ENCODE measurements at places on chromosomes 5 and 9.
A peak's percentile ranks its signal among the peaks of the same experiment; 100 is the strongest.

DNA sequence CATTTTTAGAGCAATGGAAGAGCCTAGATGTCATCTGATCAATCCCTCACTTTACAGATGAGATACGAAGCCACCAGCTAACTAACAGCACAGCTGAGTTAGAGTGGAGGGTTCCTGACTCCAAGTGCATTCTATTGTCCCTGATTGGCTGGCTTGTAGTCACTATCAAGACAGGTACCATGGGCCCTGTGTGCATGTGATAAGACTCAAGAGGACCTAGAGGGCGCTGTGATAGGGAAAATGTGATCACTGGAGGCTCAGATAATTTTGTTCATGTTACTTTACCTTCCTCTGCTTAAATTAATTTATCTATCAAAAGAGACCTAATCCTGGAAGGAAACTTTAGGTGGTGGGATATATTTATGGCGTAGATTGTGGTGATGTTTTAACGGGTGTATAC is 19.5 kb upstream of the SNAPC3 start:
- no peak for DNase-seq

- DNase-seq, result no peak
Measured at GRCh38 chr9:94084314-94084713, at the start of gene PTPDC1. PTPDC1 (plus strand) TSS chr9:94084464; CDS start chr9:94084531, 67 bp downstream.

DNA sequence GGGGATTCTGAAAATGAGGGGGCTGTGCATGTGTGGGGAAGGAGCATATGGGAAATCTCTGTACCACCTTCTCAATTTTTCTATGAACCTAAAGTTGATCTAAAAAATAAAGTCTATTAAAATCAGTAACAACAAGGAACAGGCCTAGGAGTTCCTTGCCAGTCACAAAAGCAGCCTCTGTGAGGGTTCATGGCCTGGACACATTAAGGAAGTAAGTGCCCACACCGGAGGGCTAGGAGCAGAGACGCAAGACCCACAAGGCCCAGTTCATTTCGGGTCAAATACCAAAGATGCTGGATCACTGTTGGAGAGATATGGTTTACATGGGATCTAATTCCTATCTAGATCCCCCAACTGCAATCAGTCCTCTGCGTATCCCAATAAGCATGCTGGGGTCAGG is 88.4 kb downstream of the SEMA4D start:
- no peak for DNase-seq

GRCh38 chr9:19188771-19189170 is 41.7 kb upstream of the DENND4C start:
- no peak for DNase-seq

DNA sequence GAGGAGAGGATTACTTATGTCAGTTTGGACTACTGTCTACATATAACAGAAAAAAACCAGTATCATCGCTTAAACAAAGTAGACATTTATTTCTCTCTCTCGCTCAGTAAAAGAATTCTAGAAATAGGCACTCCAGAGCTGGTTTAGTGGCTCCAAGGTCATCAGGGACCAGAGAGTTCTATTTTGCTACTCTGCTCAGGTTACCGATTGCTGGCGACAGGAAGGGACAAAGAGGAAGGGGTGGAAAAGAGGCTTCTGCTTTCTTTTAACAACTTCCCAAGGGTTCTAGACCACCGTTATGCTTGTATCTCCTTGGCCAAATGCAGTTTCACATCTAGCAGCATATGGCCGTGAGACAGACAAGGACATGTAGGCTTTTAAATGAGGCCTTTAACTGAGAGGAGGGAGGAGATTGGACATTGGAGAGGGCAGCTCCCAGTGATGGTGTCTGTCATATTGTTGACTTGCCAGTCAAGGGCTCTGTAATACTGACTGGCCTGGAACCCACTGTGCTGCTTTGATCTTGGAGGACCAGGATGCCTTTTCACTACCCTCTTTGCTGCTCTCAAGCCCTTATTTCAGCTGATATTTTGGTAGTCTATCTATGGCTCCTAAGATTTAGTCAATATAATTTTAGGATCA is 15.6 kb upstream of the DCP2 start:
- no peak for DNase-seq

DNA sequence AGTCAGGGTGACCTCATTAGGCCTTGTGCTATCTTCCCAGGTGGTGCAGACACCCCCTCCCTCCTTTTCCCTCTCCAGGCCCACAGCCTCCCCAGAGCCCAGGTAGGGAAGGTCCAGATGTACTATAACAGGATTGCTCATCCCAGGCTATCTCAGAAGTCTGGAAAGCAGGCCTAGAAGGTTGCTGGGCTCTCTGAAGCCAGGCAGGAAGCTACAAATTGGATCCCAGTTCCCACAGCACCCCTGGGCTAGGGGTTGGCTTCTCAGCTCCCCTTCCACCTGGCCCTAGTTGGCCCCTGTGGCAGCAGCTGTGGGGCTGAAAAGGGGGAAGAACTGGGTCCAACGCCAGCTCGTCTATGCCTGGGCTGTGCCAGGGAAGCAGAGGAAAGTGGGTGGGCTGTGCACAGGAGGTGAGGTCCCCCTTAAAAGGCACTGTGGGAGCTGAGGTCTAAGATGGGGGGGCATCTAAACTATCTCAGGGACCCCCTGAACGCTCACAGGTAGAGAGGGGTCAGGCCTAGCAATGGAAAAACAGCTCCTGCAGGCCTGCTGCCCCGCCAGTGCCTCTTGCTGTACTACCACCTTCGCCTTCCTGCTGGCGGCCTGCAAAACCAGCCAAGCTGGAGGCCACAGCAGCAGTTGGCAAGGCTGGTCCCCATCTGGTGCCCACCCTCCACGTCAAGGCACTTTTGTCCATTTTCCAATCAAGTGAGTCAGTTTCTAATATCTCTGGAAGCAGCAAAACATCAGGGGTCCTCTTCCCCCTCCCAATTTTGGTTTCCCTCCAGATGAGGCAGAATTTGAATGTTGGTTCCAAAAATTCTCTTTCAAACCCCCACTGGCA is 13.3 kb upstream of the PSMD5 start:
- DNase-seq, result no peak

- no peak for DNase-seq
Measured at GRCh38 chr5:64789457-64789856, 20.7 kb downstream of the CWC27 start.

GRCh38 chr9:137007108-137007815 is 10.9 kb upstream of the CLIC3 start:
- no peak for DNase-seq

DNA sequence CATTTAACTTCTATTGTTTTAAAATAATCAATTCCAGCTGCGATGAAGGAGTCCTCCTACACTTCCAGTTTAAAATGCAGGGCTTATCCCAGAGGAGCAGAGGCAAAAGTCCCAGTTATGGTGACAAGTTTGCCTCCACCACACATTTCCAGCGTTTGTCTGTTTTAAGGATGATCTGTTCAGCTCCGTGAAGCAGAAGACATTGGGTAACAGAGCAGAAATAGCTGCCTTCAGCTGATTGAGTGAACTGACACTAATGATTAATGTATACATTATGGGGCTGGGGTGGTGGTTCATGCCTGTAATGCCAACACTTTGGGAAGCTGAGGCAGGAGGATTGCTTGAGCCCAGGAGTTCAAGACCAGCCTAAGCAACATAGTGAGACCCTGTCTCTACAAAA is 127.6 kb downstream of the HSD17B3 start:
- DNase-seq, result no peak

GRCh38 chr9:123996731-123997421 is 14.7 kb upstream of the LHX2 start:
- no peak for DNase-seq

- DNase-seq, result no peak
Measured at GRCh38 chr5:163310997-163311396, 126.4 kb upstream of the CCNG1 start.

DNA sequence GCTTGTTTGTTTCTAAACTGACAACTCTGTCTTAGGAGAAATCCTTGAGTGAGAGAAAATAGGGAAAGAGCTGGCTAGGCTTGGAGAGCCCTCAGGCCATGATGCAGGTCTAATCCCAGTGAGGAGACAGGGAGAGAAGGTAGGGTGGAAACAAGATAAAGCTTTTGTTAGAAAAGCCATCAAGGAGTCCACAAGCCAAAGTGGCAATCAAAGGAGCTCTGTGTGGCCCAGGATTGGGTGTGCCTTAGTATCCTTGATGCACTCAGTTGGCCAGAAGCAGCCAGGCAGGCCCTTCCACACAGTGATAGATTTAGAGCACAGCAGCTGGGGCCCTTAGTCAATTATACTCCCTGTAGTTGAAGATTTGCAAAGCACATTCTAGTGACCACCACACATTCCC is 73.9 kb downstream of the ALDH7A1 start:
- no peak for DNase-seq

DNA sequence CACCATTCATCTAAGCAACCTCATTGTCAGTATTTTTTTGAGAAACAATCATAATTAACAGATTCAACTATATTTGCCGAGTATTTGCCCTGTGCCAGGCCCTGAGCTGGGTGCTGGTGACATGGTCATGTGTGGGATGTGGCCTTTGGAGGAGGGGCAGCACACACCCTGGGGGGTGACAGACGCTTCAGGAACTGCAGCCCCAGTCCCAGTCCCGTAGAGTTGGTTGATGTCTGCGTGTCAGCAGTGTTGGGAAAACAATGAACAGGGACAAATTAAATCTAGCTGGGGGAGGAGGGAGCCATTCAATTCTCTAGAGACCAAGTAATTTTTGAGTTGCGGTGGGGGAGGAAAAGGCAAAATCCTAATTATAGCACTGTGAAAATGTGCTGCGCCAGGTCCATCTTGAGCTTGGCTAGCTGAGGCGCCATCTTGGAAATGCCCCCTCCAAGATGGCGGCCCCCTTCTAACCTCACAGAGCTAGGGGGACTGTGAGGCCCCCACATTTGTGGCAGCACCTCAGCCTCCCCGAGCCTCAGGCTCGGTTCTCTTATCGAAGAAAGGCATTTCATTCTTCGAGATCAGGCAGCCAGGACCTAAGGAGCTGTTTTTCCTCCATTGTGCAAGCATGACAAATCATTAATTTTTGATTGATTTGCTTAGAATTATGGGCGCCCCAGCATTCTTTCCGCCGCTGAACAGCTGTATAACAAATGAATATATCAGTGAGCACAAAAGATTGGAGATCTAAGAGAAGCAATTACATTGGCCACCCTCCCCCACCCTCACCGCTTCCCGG is 87.8 kb downstream of the ZNF618 start:
- no peak for DNase-seq

DNA sequence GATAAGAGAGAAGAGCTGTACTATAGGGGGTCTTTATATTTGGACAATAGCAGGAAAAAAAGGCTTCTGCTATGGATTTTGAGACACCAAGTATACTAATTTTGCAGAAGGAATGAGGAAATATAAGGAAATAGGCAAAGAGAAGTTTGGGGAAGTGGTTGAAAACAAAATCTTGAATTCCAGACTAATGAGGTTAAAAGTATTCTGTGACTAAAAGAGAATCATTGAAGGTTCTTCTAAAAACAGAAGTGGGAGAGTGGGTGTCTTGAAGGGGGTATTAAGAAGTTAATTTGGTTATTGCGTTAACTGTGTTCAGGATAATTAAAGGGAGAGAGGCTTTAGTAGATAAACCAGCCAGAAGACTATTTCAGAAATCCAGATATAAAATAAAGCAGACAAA is 148.7 kb downstream of the RFK start:
- no peak for DNase-seq

GRCh38 chr9:83706676-83707517 is 861 bp downstream of the UBQLN1 start:
- peak; percentile 43 for DNase-seq

GRCh38 chr9:89854715-89855475 is 250.1 kb downstream of the GADD45G start:
- DNase-seq, result no peak

DNA sequence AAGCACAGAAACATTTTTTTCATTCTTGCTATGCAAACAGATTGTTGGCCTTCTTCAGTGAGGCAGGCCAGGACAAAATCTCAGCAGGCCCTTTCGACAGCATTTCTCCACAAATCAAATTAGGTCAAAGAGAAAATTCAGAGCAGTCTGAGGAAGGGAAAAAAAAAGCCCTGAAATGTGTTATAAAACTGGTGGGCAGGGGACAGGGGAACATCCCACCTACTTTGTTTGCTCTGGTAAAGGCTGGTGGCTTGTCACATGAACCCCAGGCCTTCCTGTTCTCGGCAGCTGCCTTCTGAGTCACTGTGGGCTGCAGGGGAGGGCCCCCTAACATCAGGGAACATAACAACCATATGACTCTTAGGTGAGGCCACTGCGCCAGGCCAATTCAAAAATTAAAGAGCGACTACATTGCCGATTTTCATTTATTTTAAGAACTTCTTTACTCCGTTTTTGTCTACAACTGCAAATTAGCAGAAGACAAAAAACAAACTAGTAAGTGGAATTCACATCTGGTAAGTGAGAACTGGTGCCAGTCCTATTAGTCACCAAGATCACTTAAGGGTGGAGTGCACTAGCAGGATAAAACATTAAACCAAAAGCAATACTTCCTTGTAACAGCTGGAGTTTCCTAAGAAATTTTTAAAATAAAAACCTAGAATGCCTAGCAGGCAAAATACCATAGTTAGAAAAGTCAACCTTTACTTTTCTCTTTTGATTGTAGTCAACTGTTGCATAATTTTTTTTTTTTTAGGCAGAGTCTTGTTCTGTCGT is 46.2 kb upstream of the DENND4C start:
- no peak for DNase-seq

DNA sequence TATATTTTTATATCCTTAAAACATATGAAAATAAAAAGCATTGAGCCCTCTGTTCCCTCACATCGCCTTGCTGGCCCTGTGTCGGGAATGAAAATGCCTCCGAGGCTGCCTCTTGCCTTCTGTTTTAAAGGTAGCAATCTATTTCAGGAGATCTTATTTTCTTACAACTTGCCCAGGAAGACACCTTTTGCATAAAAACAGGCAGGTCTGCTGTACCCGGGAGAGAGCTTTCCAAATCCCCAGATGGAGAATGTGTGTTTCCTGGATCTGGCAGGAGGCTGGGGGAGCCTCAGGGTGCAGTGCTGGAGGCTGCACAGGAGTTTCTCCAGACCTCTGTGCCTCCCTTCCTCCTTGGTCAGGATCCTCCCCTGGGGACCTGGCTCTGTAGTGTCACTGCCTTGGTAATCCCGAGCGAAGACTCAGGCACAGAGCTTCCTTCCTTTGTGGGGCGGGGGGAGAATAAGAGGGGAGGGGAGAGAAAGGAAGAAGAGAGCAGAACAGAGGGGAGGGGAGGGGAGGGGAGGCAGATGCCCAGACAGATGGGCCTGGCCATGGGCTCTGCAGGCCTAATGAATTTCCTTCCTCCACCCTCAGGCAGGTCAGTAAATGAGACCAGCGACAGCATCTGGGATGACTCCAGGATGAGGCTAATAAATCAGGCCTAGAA is 104.0 kb upstream of the BOD1 start:
- DNase-seq, result no peak

- no peak for DNase-seq
Measured at GRCh38 chr5:55022450-55022849, 1.6 kb upstream of the GZMK start.

- DNase-seq, result no peak
Measured at GRCh38 chr5:1735320-1735970, 64.2 kb downstream of the MRPL36 start.

GRCh38 chr5:67166460-67167285 is 29.9 kb downstream of the CD180 start:
- no peak for DNase-seq

DNA sequence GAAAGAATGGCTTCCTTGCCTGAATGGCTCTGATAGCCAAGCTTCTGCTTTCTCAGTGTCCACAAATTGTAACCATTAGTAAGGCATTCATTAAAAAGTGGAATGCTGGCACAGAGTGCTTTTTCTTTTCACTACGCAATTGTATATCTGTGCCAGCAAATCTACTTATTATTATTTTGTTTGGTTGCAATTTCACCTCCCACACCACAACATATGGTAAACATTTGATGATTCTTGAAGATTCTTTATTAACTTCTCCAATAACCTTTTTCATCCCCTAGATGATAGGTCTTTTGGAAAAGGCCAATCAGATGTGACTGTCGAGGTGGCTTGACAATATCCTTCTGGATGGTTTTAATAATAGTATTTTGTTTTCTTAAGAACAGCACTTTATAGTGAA is 234.1 kb downstream of the TMEM38B start:
- no peak for DNase-seq
